ENCODE measurements at places on chromosomes 16 and 17.

- DNase-seq: no peak
Measured at GRCh38 chr17:8801135-8801840, 2.1 kb upstream of the MFSD6L start.

GRCh38 chr16:81842564-81843242 lies 63.6 kb downstream of the PLCG2 start:
- DNase-seq: no peak

DNA sequence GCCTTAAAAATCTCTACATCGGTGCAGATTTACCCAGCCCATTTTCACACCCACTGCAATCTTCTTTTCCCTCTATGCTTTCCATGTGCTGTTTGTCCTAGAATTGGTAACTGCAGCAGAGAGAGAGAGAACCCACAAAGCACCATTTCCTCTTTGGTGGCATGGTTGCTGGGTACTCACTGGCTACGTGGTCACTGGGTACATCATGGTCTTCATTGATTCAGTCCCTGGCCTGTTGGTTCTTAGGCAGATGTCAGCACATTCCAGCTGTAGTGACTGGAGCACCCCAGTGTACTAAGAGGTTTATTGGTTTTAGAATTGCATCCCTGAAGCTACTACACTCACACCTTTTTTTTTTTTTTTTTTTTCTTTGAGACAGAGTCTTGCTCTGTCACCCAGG lies 156.1 kb upstream of the CACNG5 start:
- DNase-seq: no peak

DNA sequence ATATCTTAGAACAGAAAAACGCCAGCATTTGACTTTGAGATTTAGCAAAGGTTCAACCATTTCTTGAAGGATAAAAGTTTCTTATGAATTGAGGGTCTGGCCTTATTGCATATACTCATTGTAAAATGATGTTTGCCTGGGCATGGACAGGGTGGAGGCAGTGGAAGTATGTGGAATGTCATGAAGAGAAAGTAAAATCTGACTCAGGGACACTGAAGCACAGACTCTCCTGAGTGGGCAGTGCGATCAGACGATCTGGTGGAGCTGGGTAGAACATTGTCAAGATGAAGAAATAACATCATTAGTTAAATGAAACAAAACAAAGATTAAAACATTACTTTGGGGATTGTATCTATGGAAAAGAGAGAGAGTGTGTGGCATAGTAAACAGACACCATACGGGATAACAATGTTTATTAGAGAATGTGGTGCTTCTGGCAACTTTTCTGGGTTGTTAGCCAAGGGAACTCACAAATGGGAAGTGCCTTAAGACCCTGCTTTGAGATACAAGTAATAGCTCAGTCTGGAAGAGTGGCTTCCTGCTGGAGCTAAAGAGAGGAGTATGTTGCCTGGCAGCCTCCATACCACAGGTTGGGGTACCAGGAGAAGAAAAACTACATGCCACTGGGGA lies 4.4 kb downstream of the MAP3K3 start:
- peak; percentile 56 for DNase-seq

GRCh38 chr17:75051941-75052340 lies 4.9 kb downstream of the KCTD2 start:
- DNase-seq: no peak

GRCh38 chr17:29617125-29617480 lies 5.6 kb downstream of the CORO6 start:
- DNase-seq: peak; percentile 69

- DNase-seq: peak; percentile 52
Measured at GRCh38 chr17:56099649-56100048, 53.6 kb upstream of the ANKFN1 start.

DNA sequence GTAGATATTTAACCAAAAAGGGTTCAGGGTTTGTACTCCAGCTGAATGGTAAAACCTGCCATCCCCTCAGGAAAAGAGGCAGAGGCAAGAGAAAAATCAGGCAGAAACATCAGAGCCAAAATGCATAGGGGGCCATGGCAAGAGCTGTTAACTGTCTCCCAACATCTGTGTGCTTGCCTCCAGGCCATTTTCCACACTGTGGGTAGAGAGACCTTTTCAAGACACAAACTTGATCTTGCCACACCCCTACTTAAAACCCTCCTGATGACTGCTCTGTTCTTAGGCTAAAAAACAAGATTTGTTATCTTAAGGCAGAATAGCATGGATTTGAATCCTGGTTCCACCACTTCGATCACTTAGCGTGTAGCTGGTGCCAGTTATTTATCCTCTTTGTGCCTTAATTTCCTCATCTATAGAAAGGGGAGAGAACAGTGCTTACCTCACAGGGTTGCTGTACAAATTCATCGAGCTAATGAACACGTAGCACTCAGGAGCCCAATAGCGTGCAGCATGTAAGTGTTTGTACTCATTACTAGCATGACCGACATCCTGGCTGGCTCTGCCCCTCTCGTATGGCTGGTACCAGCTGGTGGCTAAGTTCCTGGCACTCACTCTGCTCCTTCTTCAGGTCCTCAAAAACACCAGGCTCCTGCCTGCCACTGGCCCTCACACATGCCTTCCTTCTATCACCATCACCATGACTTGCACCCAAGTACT lies 25.8 kb downstream of the STAT3 start:
- DNase-seq: no peak

- DNase-seq: no peak
Measured at GRCh38 chr17:36940313-36941264, 3.3 kb downstream of the LHX1 start.

GRCh38 chr16:13766334-13766733 lies 153.6 kb upstream of the ERCC4 start:
- DNase-seq: no peak

- no peak for DNase-seq
Measured at GRCh38 chr17:50437409-50437808, 11.4 kb downstream of the ACSF2 start.

DNA sequence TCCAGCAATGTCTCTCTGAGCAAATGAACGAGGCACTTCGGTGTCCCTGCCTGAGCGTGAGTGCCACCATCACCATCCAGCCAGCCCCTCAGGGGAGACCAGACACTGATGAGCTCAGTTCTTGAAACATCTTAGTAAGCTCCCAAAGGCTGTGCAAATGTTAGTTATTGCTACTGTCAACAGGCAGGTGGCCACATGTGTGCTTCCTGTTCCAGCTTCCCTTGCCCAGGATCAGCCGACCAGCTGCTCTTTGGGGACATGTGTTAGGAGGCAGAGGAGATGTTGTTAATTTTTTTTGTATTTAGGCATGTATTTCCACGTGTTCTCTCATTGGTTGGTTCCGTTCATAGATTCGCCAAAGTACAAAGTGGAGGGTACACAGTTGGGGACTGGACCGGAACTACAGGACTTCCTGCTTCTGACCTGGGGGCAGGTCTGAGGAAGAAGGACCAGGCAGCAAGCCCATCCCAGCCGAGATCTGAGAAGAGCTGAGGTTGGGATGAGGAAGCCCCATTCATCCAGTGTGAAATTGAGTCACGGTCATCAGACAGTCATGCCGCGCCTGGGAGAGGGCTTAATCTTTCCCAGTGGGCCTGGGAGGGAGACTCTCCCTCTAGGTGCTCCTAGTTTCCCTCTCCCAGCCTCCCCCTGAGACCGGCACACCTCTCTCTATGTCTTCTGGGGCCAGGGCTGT lies 3.8 kb downstream of the TTYH2 start:
- no peak for DNase-seq

DNA sequence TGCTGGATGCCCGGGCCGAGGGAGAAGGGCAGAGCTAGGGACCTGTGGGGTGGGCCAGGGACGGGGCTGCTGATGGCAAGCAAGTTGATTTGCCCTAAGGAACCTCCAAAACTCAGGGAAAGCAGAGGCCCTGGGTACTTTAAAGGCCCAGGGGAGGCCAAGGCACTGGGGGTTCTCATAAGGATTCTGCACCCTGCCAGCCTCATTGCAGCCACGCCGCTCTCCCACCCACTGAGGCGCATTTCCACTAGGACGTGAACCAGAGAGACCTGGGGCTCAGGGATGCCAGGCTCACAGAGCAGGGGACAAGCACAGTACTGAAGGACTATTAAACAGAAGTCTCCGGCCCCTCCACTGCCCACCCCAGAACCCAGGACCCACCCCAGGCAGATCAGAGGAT lies 39.4 kb upstream of the RBFOX3 start:
- no peak for DNase-seq

DNA sequence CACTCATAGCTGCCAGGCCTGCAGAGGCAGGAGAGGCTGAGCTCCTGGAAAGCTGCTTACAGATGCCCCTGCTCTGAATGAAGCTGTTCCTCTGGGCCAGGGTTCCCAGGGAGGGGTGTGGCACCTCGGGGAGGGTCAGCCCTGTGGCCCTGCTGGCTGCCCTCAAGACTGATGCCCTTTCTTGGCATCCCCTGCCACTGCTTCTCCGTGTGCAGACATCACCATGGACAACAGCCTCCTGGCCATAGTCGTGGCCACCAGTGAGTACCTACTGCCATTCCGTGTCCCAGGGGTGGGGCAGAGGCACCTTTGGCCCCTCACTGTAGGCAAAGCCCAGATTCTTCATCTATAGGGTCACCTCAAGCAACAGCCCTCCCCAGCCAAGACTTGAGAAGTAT lies 8.9 kb downstream of the MRPL27 start:
- DNase-seq: no peak

DNA sequence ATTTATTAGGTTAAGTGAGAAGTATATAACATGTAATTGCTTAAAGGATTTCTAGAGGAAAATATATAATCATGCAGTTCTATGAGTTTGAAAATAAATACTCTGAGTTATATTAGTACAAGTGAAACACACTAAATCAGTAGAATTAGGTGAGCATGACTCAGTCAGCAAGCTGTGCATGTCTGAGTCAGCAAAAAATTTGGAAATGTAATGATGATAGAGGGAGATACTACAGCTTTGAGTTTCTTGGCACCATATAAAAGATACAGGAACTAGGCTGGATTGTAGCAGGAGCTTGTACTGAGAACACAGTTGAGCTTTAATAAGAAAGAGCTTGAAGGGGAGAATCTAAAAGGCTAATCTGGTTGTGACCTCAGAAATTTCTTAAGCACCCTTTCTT lies 1224.6 kb downstream of the CDH8 start:
- DNase-seq: no peak

GRCh38 chr17:50580646-50581045 lies 20.1 kb downstream of the CACNA1G start:
- no peak for DNase-seq

GRCh38 chr16:78976212-78976611 lies 624.3 kb downstream of the MAF start:
- no peak for DNase-seq
